ENCODE measurements at places on chromosomes 2 and 18.

- DNase-seq, result no peak
Observed at GRCh38 chr18:54075689-54076088, 148.8 kb downstream of the MBD2 start.

GRCh38 chr2:45986509-45986908 lies 310.7 kb upstream of the EPAS1 start:
- DNase-seq, result no peak

- DNase-seq, result no peak
Observed at GRCh38 chr2:206432193-206433082, 10.9 kb upstream of the ADAM23 start.

DNA sequence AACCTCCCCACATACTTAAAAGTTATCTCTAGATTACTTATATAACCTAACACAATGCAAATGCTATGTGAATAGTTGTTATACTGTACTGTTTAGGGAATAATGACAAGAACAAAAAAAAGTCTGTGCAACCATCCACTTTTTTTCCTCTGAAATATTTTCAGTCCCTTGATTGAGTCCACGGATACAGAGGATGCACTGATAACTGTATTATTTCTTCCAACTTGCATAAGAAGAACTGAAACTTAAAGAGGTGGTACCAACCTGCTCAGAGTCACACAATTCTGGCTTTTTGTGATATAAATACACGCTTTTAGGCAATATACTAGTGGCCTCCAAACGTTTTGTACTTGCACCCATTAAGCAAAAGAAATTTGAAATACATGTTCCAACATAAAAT lies 1.4 kb downstream of the SMC6 start:
- DNase-seq, result no peak

DNA sequence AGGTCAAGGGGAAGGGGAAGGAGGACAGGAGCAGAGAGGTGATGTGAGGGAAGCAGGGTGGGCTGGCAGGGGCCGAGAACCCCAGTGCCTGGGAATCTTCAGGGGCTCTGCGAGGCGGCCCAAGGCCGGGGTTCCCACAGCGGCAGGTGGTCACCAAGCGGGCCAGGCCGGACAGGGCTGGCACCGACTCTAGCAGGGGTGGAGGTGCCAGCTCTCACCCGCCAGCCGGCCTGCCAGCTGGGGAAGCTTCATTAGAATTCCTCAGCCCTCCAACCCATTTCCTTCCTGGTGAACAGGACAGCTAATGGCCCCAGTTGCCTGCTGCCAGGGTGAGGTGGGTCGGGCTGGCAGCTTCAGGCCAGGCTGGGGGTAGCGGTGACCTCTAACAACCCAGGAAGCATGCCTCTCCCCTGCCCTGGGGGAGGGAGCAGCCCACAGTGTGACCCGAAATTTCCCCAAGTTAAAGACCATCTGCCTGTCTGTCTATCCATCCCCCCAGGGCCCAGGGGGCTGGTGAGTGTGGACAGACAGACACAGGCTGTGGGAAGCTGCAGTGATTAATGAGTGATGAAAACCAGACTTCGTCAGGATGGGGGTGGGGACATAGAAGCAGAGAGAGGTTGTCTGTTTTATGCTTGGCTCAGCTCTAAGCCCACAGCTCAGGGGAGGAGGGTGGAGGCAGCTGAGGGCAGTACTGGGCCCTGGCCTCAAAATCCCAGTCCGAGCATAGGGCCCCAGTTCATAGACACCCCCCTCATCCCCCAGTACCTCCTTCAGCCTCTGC lies 144.1 kb downstream of the ZFP36L2 start:
- no peak for DNase-seq

Data from mesothelial cell of epicardium (in vitro differentiated cells).